CD4-positive, alpha-beta memory T cell (primary cell): ENCODE measurements at places on chromosomes 13 and 19.

DNA sequence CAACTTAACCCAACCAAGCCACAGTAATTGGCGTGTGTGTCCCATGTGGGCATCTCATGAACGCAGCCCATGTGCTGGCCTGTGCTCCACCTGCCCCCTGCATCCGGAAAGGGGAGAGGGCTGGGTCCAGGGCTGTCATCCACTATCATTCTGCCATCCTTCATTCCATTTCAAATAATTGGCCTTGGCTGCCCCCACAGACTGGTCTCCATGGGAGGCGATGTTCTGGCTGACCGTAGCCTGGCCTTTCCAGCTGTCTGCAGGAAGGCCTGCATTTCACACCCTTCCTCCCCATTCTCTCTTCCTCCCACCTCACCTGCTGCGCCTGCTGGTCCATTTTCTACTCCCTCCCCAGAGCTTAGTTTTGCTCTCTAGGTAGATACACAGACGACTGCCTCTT lies 442.8 kb downstream of the COG6 start:
- H3K4me3 ChIP-seq, result no peak overlapping the region
- H3K27me3 ChIP-seq, result no peaks in the 10 kb centered on the region
- no peak overlapping the region for H3K27ac ChIP-seq
- DNase-seq, result no peak
- H3K4me1 ChIP-seq, result peaks cover 30% of the 10 kb centered on the region

DNA sequence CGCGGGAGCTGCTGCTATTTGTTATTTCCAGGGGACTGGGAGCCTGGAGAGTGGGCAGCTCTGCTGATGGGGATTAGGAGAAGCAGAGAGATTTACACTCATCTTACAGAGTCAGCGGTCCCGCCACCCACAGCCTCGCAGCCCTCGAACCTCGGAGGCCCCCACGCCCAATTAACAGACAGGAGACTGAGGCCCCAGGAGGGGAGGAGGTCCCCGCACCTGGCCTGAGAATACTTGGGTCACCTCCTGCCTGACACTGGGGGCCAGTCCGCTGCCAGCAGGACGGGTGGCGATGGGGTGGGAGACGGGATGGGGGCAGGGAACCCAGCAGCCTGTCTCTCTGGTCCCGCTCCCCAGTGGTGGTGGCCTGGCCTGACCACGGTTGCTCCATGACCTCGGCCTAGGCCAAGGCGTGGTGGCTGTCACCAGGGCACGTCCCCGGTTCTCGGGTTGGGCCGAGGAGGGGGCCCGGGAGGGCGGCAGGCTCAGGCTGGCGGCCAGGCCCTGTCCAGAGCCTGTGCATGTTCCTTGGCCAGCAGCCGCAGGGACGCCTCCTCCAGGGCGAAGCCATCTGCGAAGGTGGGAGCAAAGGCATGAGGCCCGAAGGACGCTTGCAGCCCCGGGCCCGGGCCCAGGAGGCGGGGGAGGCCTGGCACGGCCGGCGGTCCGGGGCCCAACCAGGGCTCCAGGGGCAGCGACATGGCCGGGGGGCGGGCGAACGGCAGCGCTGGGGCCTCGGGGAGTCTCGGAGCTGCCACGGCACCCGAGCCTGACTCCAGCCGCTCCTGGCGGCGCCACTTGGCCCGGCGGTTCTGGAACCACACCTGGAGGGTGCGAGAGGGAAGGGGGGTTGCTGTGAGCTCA lies 1.7 kb downstream of the RAX2 start:
- no peaks in the 10 kb centered on the region for H3K27me3 ChIP-seq
- peaks cover 14% of the 10 kb centered on the region for H3K36me3 ChIP-seq
- H3K4me1 ChIP-seq, result no peaks in the 10 kb centered on the region
- no peak for DNase-seq
- H3K4me3 ChIP-seq, result no peak overlapping the region

DNA sequence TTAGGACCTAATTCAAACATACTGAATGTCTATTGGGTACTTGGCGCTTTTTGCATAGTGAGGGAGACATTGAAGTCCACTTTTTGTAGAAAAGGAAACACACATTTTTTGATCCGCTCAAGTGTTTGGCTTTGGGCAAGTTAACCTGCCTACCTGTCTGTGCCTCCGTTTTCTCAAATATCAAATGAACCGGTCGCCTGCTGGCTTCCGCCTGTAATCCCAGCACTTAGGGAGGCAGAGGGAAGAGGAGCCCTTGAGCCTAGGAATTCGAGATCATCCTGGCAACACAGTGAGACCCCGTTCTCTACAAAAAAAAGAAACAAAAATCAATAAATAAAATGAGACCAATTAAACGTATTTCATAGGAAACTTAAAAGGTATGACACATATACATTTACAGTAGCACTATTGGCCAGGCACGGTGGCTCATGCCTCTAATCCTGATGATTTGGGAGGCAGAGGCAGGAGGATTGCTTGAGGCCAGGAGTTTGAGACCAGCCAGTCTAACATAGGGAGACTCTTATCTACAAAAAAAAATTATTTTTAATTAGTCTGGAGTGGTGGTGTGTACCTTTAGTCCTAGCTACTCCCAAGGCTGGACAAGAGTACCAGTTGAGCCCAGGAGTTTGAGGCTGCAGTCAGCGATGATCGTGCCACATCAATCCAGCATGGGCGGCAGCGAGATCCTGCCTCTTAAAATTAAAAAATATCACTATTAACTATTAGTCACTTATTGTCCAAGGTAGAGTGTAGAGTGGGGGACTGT lies 1.3 kb downstream of the RAD23A start:
- H3K27ac ChIP-seq, result peak overlapping the region; percentile 78
- DNase-seq, result no peak
- peaks cover 57% of the 10 kb centered on the region for H3K36me3 ChIP-seq
- peak overlapping the region; percentile 64 for H3K4me3 ChIP-seq

DNA sequence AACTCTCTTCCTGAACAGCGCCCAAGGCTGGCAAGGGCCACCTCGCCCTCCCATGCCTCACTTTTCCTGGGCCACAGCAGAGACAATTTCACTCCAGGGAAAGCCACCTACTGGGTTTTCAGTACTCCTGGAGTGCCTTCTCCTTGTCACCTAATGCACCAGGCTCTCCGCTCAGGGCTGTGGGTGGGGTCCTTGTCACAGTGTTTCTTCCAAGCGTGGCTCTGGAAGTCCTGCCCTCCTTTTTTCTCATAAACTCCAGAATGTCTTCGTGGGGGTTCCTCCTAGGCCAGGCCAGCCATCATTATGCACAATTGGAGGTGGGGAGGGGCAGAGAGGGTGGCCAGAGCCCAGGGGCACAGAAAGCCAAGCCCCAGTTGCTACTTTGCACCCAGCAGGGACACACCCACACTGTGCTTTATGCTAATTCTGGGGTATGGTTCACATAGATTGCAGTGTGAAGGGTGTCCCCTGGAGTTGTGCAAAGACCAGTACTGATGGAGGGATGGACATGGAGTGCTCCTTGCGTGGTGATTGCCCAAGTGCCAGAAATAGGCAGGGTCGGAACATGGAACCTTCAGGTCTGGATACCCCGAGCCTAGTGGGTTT lies 78.8 kb downstream of the CHST8 start:
- H3K4me3 ChIP-seq, result no peak overlapping the region
- no peaks in the 10 kb centered on the region for H3K27me3 ChIP-seq
- no peak for DNase-seq
- no peak overlapping the region for H3K27ac ChIP-seq

GRCh38 chr13:67377919-67378318 lies 147.8 kb upstream of the PCDH9 start:
- H3K4me3 ChIP-seq, result no peak overlapping the region
- H3K36me3 ChIP-seq, result no peaks in the 10 kb centered on the region
- H3K27ac ChIP-seq, result no peak overlapping the region
- no peaks in the 10 kb centered on the region for H3K27me3 ChIP-seq

DNA sequence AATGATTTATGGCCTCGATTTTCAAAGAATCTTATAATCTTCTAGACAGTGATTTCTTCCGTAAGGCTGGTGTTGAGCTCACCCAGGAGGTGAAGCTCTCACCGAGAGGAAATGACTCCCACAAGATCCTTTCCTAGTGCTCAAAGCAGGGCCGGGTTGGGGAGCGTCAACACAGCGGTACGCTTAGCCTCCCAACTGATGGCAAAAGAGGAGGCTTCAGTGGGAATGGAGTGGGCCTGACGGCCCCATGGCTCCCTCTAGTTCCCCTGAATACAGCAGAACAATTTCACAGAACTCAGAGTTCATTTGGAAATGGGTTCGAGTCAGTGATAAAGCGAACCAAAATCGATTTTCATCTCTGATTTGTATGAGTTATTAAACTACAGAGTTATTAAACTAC lies 449.5 kb downstream of the KLF12 start:
- H3K27me3 ChIP-seq, result no peaks in the 10 kb centered on the region
- no peaks in the 10 kb centered on the region for H3K4me1 ChIP-seq
- H3K27ac ChIP-seq, result no peak overlapping the region
- H3K4me3 ChIP-seq, result no peak overlapping the region
- peaks cover 3% of the 10 kb centered on the region for H3K36me3 ChIP-seq
- no peak for DNase-seq

GRCh38 chr13:36310417-36311108 lies 12.9 kb upstream of the CCDC169 start:
- H3K27me3 ChIP-seq, result no peaks in the 10 kb centered on the region
- no peaks in the 10 kb centered on the region for H3K4me1 ChIP-seq
- H3K36me3 ChIP-seq, result peaks cover 14% of the 10 kb centered on the region
- no peak for DNase-seq
- H3K4me3 ChIP-seq, result no peak overlapping the region

GRCh38 chr13:112529216-112529615 lies 58.7 kb downstream of the TUBGCP3 start:
- no peaks in the 10 kb centered on the region for H3K27me3 ChIP-seq
- H3K27ac ChIP-seq, result no peak overlapping the region
- no peaks in the 10 kb centered on the region for H3K36me3 ChIP-seq
- H3K4me1 ChIP-seq, result no peaks in the 10 kb centered on the region
- H3K4me3 ChIP-seq, result no peak overlapping the region

GRCh38 chr19:56721714-56722113 lies 50.2 kb upstream of the ZNF835 start:
- DNase-seq, result no peak
- no peak overlapping the region for H3K27ac ChIP-seq
- no peak overlapping the region for H3K4me3 ChIP-seq

GRCh38 chr19:1809678-1810077 lies 2.4 kb downstream of the ATP8B3 start:
- peaks cover 14% of the 10 kb centered on the region for H3K4me1 ChIP-seq
- H3K27ac ChIP-seq, result no peak overlapping the region
- H3K4me3 ChIP-seq, result no peak overlapping the region
- peaks cover 2% of the 10 kb centered on the region for H3K36me3 ChIP-seq
- H3K27me3 ChIP-seq, result no peaks in the 10 kb centered on the region

- H3K36me3 ChIP-seq, result no peaks in the 10 kb centered on the region
- H3K27ac ChIP-seq, result no peak overlapping the region
- peak; percentile 57 for DNase-seq
- no peak overlapping the region for H3K4me3 ChIP-seq
These were observed 9.3 kb upstream of the RANBP3 start for GRCh38 chr19:5987077-5987818.

GRCh38 chr13:60329221-60329923 lies 67.6 kb upstream of the TDRD3 start:
- no peak overlapping the region for H3K4me3 ChIP-seq
- H3K27ac ChIP-seq, result no peak overlapping the region
- no peaks in the 10 kb centered on the region for H3K27me3 ChIP-seq

DNA sequence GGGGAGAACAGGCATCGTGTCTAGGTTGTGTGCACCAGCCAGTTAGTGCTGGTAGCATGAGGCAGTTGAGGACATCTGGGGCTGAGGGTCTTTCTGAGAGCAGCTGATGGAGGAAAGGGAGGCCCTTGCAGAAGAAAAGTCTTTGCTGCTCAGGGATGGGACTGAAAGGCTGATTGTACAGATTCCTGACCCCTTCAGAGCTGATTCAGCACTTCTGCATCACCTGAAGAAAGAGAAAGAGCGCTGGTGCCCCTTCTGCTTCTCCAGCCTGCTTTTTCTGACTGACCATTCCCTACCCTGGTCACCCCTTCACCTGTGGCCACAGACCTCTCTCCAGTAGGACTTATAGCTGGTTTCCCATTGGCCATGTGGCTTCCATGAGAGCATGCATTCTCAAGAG lies 476.2 kb downstream of the TSHZ3 start:
- H3K27me3 ChIP-seq, result no peaks in the 10 kb centered on the region
- H3K4me3 ChIP-seq, result no peak overlapping the region
- no peaks in the 10 kb centered on the region for H3K4me1 ChIP-seq
- no peak overlapping the region for H3K27ac ChIP-seq

DNA sequence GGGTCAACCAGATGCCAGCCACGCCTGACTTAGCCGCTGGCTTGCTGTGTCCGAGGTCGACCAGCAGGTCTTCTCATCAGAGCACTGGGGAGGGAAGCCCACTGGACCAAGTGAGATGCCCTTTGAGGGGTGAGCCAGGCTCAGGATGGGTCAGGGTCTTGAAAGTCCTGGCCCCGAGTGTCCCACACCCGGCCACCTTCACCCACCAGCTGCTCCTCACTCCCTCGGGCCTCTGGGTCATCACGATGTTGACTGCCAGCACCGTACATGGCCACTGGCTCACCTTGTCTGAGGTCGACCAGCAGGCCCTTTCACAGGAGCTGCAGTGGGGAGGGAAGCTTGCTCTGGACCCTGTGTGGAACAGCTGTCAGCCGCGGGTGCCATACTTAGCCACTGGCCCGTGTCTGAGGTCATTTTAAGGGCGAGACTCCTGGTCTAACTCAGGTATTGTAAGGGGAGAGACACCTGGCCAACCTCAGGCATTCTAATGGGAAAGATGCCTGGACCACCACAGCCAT lies 1361.3 kb downstream of the UQCRFS1 start:
- H3K4me3 ChIP-seq, result no peak overlapping the region
- no peak for DNase-seq
- no peaks in the 10 kb centered on the region for H3K27me3 ChIP-seq
- no peaks in the 10 kb centered on the region for H3K4me1 ChIP-seq
- H3K27ac ChIP-seq, result no peak overlapping the region

- no peak for DNase-seq
- H3K4me3 ChIP-seq, result no peak overlapping the region
- H3K36me3 ChIP-seq, result no peaks in the 10 kb centered on the region
- H3K27ac ChIP-seq, result peak overlapping the region; percentile 15
- H3K4me1 ChIP-seq, result peaks cover 92% of the 10 kb centered on the region
These were observed 63.7 kb downstream of the KLF12 start for GRCh38 chr13:74070513-74070912.

DNA sequence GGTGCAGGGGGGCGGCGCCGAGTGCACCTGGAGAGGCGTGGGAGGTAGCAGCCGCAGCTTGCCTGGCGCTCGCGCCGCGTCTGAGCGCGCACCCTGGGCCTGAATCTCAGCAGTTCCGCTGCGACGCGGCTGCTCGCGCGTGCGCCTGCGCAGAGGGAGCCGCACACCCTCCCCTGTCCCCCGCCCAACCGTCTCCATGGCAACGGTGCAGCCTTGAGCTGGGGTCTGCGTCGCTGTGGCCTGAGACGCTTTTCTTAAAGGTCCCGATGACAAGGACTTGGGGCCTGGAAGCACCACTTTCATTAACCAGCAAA lies at the start of gene PNMA8B:
PNMA8B (minus strand) TSS at position 82 of the 314 bp plus-strand sequence. CDS start 402 bp downstream, outside the sequence.
- H3K36me3 ChIP-seq, result no peaks in the 10 kb centered on the region
- H3K27ac ChIP-seq, result no peak within 1 kb of the TSS
- peaks cover 17% of the 10 kb centered on the region for H3K27me3 ChIP-seq
- H3K4me1 ChIP-seq, result peaks cover 22% of the 10 kb centered on the region
- H3K4me3 ChIP-seq, result no peak within 1 kb of the TSS
- peak; percentile 46 for DNase-seq

- H3K36me3 ChIP-seq, result no peaks in the 10 kb centered on the region
- H3K4me3 ChIP-seq, result no peak overlapping the region
- no peaks in the 10 kb centered on the region for H3K4me1 ChIP-seq
- no peak overlapping the region for H3K27ac ChIP-seq
These were observed 93.4 kb upstream of the CACNA1A start for GRCh38 chr19:13599681-13600080.
